ENCODE measurements at places on chromosomes 5 and 9.

DNA sequence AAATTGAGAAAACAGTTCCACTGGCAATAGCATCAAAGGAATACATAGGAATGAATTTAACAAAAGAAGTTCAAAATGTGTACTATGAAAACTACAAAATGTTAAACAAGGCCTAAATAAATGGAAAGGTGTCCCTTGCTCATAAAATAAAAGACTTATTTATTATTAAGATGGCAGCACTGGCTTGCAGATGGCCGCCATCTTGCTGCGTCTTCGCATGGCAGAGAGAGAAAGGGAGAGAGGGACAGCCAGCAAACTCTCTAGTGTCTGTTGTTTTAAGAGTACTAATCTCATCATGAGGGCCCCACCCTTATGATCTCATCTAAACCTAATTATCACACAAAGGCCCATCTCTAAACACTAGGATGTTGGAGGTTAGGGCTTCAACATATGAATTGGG, 47.1 kb downstream of the ABLIM3 start:
- DNase-seq = no peak

- DNase-seq = no peak
Observed at GRCh38 chr5:156778752-156779151, 71.3 kb upstream of the PPP1R2B start.

- DNase-seq = no peak
Observed at GRCh38 chr5:141343953-141344463, 379 bp downstream of the PCDHGA3 start.

- DNase-seq = no peak
Observed at GRCh38 chr9:38417003-38417945, 7.0 kb downstream of the IGFBPL1 start.

DNA sequence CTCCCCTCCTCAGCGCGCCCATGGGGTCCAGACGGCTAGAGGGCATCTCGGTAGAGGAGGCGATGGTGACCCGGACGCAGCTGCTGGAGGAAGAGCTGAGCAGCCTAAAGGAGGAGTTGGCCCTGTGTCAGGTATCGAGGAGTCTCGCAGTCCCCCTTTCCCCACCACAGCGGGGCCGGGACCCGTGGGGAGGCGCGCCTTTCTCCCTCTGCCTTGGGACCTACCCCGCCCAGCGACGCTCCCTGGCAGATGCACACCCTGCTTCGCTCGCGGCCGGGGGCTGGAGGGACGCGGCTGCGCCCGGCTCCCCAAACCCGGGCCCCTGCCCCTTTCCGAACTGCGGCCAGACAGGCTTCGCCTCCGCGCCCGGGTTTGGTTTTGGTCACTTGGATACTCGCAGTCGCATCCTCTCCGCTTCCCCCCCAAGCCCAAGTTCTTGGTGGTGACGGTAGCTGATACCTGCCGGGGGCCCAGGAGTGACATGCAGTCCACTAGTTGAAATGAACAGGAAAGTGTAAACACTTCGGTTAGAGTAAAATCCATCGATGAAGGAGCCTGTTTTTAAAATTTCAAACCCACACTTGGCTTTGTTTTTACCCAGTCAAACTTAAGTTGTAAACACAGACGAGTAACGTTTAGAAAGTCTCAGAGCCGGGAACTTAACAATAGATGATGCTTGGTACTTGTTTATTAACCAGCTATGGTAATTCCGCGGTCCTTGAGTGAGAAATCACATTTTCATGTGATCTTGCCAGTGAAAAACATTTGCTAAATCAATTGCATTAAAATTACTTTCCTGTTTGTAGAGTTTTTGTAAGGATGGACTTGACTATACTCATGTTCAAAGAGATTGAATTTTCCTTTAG, 688 bp downstream of the CNTLN start:
- no peak for DNase-seq

GRCh38 chr9:104094534-104095015, 466 bp downstream of the SMC2 start:
- no peak for DNase-seq

- no peak for DNase-seq
Observed at GRCh38 chr9:21875893-21876292, 73.5 kb downstream of the MTAP start.

DNA sequence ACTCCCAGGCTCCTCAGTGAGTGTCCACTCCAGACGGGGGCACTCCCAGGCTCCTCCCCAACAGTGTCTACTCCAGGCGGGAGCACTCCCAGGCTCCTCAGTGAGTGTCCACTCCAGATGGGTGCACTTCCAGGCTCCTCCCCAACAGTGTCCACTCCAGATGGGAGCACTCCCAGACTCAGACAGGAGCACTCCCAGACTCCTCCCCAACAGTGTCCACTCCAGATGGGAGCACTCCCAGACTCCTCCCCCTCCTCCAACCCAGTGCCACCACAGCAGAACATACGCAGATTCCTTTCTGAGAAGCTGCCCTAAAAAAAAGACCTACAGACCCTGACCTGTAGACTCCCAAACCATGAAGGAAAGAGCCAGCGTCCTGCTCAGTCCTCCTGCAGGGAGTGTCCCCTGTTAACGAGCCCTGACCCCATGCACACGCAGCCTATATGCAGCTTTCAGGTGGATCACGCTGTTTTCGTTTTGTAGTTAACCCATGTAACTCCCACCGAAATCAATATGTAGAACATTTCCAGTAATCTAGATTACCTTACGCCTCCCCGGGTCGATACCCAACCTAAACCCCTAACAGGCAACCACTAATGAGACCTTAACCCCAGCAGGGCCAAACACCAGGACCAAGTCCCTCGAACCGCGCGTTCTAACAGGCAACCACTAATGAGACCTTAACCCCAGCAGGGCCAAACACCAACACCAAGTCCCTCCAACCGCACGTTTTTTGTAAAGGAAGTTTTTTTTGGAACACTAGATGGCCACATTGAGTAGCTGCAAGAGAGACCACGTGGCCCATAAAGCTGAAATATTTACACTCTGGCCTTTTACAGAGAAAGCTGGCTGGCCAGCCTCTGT, 15.7 kb downstream of the PNPLA7 start:
- no peak for DNase-seq

GRCh38 chr5:173094012-173094661, 38.0 kb downstream of the CREBRF start:
- DNase-seq = no peak

DNA sequence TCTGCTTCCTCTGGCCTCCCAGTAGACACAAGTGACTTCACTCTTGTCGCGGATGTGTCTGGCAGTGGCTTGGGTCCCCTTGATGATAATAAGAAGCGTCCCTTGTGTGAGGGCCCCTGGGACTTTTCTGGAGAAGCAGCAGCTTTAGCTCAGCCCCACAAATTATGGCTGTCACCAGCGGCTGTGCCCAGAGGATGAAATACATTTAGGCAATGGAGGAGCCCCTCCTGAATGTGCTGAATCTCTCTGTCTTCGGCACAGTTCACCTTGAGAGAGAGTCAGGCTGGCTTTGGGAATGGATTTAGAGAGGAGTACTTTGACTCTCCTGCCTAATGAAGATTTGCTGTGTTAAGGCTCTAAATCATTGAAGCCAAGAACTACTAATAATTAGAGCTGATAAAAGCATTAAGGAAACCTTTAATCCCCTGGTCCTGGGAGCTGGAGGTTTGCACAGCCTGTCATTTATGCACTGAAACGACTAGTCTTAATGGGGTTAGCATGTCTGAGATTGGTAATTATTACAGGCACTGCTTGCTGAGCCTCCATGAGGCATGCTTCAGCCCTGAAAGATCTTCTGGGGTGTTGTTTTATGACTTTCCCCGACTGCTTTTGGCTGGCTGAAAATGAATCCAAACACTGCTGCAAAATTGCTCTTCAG, 127.0 kb downstream of the TENT4A start:
- DNase-seq = no peak

DNA sequence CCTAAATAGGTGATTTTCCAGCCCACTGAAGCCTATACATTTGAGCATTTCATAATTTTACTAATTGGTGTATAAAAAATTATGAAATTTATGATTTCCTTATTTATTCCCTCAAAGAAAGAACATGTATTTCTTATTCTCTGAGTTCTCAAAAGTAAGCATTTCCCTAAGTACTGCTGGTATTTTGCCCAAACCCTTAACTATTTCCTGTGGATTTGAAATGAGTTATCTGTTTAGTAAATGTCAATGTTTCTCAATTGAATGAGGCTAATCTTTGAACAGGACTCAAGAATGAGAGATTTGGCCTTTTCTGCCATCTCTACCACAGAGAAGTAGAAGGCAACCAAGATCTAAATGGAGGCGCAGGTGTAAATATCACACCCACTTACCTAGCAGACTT, 751.7 kb downstream of the TLE1 start:
- DNase-seq = no peak

DNA sequence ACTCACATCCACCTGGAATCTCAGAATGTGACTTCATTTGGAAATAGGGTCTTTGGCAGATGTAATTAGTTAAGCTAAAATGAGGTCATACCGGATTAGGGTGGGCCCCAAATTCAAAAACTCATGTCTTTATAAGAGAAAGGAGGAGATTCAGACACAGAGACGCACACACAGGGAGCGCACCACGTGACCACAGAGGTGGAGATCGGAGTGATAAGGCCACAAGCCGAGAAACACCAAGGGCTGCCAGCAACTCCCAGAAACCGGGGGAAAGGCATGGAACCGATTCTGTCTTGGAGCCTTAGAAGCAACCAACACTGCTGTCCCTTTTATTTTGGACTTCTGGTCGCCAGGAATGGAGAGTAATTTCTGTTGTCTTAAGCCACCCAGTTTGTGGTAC, 31.8 kb upstream of the LMX1B start:
- no peak for DNase-seq

DNA sequence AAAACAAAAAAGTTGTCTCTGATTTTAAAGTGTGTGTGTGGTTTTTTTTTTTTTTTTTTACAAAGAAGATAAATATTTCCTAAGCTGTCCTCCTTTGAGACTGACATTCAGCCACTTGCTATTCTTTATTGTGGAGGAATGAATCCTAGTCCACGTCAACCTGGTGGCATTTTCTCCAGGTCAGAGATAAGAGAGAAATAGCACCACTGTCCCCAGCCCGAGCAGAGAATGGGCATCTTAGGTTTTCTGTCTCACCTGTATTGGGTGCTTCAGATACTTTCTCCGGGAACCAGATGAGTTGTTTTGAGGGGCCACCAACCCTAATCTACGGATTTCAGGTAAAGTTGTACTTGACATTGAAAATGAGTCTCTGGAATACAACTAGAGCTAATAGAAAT, 1.4 kb downstream of the ITGA2 start:
- DNase-seq = no peak

DNA sequence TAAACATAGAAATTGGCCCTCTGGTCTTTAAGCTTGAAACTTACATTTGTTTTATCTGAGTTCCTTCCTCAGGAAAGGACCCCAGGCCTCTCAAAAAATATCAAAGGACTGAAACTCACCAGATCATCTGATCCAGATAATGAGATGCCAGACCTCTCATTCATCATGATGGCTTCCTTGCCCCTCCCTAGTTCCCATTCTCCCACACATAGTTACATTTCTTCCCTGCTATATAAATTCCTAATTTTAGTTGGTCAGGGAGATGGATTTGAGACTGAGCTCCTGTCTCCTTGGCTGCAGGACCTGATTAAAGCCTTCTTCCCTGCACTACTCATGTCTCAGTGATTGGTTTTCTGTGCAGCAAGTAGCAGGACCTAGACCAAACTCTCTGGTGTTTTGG, 119.4 kb upstream of the SPIN1 start:
- DNase-seq = no peak

- no peak for DNase-seq
Observed at GRCh38 chr9:97807681-97808080, 45.3 kb upstream of the FOXE1 start.

DNA sequence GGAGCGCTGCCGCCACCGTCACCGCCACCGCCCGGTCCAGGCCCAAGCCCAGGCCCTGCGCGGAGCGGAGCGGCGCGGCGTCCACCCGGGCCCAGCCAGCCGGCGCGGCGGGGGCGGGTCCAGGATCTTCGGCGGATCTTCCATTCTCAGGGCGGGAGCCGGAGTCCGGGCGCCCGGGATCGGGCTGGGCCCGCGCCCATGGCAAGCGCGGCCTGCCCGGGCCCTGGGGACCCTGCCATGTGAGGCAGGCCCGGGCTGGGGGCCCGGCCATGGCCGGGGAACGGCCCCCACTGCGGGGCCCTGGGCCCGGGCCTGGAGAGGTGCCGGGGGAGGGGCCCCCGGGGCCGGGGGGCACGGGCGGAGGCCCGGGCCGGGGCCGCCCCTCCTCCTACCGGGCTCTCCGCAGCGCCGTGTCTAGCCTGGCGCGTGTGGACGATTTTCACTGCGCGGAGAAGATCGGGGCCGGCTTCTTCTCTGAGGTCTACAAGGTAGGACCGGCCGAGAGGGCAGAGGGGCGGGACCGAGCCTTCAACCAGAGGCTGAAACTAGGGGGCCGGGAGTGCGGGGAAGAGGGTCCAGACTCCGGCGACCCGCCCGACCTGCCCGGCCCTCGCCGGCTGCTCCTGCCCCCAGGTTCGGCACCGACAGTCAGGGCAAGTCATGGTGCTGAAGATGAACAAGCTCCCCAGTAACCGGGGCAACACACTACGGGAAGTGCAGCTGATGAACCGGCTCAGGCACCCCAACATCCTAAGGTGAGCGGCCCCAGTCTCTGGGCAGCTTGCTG, 482 bp downstream of the TESK1 start:
- DNase-seq = no peak

GRCh38 chr5:1793301-1793740, 6.3 kb downstream of the MRPL36 start:
- DNase-seq = no peak

DNA sequence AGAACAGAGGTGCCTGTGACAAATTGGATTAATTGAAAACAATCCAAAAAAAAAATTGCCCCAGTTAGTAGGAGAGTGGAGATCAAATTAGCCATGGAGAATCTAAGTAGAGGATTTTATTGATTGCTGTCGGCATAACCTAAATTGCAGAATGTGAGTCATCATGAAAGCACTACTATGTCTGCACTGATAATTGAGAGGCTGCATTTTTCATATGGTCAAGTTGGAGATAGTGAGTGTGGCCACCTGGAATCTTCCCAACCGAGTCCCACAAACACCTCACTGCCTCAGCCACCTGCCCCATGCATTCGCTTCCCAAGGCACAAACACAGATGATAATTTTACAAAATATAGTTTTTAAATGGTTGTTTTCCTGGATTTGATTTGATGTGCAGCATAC, 123.7 kb downstream of the NTRK2 start:
- no peak for DNase-seq

DNA sequence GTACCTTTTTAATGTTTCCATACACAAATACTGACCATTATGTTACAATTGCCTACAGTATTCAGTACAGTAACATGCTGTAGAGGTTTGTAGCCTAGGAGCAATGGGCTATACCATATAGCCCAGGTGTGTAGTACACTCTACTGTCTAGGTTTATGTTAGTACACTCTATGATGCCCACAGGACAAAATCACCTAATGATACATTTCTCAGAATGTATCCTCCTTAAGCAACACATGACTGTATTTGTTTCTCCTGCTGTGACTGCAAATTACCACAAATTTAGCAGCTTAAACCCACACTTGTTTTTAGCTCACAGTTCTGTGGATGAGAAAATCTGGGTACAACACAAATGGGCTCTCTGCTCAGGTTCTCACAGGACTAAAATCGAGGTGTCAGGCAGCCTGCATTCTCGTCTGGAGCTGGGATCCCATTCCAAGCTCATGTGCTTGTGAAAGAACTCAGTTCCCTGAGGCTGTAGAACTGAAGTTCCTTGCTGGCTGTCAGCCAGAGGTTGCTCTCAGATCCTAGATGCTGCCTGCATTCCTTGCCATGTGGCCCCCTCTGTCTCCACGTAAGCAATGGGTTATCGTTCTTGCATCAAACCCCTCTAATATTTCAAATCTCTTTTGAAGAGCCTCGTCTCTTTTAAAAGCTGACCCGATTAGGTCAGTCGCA, 38.6 kb upstream of the PIK3R1 start:
- no peak for DNase-seq

GRCh38 chr5:135429301-135430134, 17.6 kb downstream of the DCANP1 start:
- no peak for DNase-seq

All from stimulated activated CD8-positive, alpha-beta memory T cell treated with anti-CD3 and anti-CD28 coated beads, Interleukin-4, amount 100 ng/mL, for 1 hour (primary cell).